ENCODE measurements at places on chromosomes 16 and 17.
A peak's percentile ranks its signal among the peaks of the same experiment; 100 is the strongest.

GRCh38 chr17:40824015-40824832 lies 1.8 kb upstream of the KRT10 start:
- no peak for DNase-seq

DNA sequence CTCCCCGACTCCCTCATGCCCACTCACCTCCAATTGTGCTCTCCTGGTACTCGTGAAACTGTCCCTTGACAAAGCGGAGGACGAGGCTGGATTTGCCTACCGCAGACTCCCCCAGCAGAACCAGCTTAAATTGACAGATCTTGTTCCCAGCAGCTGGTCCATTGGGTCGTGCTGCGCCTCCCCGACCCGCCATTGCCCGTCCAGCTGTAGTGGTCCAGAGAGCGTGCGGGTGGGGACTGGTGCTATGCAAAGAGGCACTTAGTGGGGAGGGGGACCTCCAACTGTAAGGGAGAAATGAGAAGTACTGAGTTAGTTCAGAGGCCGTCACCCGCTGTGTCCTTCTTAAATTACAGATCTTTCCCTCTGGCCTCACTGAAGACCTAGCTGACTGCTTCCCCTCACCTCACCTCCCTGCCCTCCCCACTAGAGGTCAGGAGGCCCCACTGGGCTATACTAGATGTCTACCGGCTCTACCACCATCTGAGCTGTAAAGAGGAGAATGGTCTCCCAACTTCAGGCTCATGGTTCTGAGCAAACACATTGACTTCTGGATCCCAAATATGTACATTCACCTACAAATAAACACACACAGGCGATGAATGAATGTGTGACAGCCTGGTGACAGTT lies 7.8 kb downstream of the HSPB9 start:
- DNase-seq: no peak

GRCh38 chr16:53755026-53755910 lies 51.3 kb downstream of the FTO start:
- DNase-seq: peak; percentile 89

DNA sequence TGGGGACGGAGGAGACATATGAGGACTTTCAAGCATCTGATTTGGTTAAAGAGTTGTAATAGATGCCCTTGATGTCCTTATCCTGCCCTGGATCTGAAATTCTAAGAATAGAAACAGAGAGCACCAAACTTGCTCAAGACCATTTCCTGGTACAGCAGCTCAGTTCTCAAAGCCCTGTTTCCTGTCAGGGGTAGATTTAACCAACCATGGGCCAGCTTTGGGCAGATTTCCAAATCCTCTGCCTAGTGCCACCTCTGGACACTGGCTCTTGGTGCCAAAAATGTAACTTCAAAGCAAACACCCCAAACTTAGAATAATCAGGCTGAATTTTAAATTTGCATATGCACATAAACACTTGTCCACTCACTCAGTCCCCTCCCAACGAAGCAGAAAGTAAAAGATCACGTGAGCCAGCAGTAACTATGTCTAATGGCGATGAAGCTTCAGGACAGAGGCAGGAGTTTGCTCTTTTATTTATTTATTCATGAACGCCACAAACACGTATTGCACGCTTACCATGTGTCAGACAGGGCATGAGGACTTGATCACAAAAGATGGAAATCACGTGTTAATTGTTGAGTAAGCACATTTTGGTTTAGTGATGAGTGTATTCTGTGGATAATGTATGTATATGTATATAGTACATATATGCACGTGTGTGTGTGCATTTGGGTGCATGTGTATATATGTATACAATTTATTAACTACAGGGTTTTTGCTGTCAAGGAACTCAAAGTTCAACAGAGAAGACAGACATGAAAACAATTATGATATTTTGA lies 23.1 kb upstream of the SDK2 start:
- DNase-seq: no peak

GRCh38 chr17:77609553-77610517 lies 348.7 kb upstream of the TNRC6C start:
- DNase-seq: no peak

GRCh38 chr17:28467456-28468025 lies 5.9 kb upstream of the SLC13A2 start:
- DNase-seq: no peak

- DNase-seq: no peak
These were observed 13.0 kb downstream of the GUCY2D start for GRCh38 chr17:8015236-8015956.

DNA sequence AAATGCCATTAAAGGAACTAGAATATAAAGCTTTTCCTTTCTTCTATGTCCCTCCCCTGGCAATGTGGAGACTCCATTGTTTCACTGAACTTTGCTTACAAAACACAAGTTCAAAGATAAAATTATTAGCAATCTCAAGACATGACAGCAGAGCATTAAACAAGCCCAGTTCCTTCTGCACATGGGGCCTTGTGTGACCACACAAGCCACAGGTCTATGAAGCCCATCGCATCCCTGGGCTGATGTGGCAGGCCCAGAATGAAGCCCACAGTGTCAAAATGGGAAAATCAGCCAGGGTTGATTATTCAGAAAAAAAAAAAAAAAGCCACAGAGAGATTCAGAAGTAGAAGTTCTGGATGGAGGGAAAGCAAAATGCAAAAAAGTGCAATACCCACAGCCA lies 12.9 kb upstream of the SLC39A11 start:
- no peak for DNase-seq

DNA sequence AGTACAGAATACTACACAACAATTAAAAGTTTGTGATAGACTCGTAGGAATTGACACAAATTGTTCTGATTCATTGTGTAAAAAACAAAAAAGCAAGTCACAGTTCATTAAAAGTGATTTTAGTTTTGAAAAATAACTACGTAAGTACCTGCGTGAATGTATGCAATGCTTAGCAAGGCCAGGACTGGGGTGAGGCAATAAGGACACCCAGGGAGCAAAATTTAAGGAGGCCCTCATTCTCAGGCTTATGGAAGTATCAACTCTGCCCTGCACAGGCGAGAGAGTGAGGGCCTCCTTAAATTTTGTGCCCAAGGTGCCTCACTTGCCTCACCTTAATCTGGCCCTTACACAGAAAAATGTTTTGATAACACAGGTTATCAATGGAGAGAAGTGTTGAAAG lies 31.4 kb downstream of the NOG start:
- no peak for DNase-seq

All from NCI-H1092 (cell line).